ENCODE measurements at places on chromosomes 16 and 17.

GRCh38 chr16:53121661-53122060, 66.9 kb downstream of the CHD9 start:
- no peak for DNase-seq

- no peak for DNase-seq
Observed at GRCh38 chr16:82641336-82641984, 14.7 kb downstream of the CDH13 start.

DNA sequence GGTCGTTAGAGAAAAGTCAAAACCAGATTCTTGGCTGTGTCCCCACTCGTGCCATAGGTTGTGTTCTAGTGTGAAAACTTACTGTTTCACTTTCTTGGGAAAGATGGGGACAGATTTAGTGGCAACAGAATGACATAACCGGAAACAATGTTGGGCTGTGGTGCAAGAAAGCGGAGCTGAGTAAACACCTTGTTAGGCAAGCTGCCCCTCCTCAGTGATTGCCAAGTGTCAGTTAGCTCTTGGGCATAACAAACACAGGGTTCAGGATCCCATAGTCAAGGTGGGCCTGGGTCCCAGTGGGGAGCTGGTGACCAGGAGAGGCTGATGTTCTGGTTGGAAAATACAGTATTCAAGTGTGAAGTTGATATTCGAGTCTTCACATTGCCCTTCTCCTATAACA, 15.4 kb downstream of the UBN1 start:
- no peak for DNase-seq

DNA sequence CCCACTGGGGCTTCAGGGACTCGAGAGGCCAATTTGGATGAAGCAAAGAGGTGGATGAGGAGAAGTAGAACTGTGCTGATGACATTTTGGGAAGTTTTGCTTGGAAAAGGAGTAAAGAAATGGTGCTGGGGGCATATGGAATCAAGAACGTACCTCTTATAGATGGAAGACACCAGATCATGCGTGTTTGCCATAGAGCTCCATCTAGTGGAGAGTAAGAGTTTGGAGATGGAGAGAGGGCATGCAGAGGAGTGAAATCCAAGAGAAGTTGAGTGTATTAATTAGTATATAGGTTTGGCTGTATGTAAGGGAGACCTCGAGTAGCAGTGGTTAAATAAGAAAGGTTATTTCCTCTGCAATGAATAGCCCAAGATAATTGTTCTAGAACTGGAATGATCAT, 56.0 kb downstream of the SHISA6 start:
- no peak for DNase-seq

- DNase-seq = no peak
Observed at GRCh38 chr16:56916571-56917403, 15.2 kb upstream of the HERPUD1 start.

DNA sequence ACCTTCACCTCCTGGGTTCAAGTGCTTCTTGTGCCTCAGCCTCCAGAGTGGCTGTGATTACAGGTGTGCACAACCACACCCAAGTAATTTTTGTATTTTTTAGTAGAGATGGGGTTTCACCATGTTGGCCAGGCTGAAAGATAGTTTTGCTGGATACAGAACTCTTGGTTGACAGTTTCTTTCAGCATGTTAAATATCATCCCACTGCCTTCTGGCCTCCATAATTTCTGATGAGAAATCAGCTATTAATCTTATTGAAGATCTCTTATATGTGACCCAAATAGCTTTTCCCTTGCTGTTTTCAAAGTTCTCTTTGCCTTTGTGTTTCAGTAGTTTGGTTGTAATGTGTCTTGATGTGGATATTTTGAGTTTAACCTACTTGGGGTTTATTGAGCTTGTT, 50.3 kb upstream of the BRD7 start:
- no peak for DNase-seq

- no peak for DNase-seq
Observed at GRCh38 chr16:83187405-83187804, 560.6 kb downstream of the CDH13 start.

GRCh38 chr16:83878838-83879237, 20.1 kb upstream of the MLYCD start:
- DNase-seq = peak; percentile 15

GRCh38 chr16:67858500-67858899, 11.0 kb upstream of the CENPT start:
- DNase-seq = no peak

DNA sequence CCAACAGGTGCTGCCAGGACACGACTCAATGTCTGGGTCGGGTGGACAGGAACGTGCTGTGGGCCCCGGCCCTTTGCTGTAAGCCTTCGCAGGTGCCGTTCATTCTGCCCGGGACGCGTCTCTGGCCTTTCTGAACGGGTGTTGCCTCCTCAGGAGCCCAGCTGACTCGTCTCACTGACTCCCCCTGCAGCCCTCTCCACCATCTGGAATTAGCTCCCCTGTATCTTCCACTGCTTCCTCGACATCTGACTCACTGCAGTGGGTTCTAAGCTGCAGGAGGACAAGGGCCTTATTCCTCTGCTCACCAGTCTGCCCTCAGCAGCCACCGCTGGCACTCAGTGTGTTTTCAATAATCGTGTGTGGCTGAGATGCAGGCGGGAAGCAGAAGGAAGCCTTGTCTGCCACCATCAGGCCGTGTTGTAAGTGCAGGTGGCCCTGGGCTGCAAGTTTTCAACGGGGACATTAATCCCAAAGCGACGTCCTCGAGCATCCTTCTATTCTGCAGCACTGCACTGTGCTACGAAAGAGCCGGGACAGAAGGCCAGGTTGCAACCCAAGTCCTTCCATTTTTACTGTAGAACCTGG, 256.2 kb downstream of the FOXL1 start:
- DNase-seq = peak; percentile 69

GRCh38 chr17:52049496-52049895, 109.0 kb downstream of the CA10 start:
- DNase-seq = no peak

DNA sequence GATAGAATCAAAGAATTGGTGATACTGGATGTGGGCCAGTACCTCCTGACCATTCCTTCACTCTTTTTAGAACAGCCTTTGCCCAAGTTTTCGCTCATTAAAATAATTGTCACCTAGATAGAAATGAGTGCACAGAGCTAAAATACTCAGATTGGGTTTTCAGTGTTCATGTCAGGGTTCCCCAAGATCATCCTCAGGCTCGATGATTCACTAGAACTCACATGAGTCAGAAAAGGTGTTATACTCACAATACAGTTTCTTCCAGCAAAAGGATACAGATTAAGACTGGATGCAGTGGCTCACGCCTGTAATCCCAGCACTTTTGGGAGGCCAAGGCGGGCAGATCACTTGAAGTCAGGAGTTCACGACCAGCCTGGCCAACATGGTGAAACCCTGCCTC, 19.9 kb downstream of the ERCC4 start:
- DNase-seq = no peak

GRCh38 chr17:40314584-40314956, 5.6 kb downstream of the RARA start:
- DNase-seq = no peak

DNA sequence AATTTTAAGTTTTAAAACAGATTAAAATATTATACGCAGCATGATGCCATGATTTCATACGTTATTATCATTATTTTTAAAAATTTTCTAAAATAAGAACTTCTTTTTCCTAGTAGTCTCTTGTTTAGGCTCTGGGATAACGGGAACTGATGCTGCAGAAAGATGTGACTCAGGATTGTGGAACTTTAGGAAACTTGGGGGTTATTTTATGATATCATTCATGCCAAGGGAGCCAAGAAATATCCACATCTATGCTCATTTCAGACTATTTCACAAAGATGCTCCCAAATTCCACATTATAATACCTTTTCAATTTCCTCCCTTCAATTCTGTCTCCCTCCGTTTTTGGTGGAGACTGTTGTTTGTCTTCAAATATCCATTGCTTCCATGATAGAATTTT, 236.4 kb downstream of the HS3ST3A1 start:
- no peak for DNase-seq

DNA sequence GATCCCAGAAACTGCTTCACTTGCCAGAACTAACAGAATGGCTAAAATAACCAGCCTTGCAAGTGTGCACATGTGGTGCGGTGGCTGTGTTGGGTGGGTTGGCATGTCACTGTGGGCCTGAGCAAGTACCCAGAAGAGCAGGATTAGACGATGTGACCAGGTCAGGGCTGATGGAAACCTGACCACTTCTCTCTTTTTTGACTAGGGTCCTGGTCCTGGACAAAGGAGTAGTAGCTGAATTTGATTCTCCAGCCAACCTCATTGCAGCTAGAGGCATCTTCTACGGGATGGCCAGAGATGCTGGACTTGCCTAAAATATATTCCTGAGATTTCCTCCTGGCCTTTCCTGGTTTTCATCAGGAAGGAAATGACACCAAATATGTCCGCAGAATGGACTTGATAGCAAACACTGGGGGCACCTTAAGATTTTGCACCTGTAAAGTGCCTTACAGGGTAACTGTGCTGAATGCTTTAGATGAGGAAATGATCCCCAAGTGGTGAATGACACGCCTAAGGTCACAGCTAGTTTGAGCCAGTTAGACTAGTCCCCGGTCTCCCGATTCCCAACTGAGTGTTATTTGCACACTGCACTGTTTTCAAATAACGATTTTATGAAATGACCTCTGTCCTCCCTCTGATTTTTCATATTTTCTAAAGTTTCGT, 16.7 kb downstream of the ANKRD40 start:
- DNase-seq = no peak

GRCh38 chr16:67892899-67893742, at the start of gene PSKH1:
Gene PSKH1, plus strand, starts transcription at chr16:67893254. Its CDS starts 15,496 bp downstream, at chr16:67908750.
- DNase-seq = peak; percentile 97

DNA sequence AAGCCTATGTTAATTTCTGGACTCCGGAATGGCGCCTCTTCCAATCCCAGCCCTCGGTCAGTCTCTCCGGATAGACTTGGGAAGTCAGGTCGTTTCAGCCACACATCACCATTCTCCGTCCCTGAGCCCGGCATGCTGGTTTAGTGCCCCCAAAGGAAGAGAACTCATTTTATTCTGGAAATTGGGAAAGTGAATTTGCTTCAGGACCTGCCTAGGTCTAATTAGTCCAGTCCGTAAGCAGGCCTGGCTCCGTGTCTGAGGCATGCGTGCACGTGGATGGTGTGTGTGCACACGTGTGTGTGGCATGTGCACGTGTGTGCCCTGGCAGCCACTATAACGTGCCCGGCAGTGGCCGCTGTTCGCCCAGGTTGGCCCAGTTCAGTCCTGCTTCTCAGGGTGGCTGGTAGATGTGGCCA, 77.4 kb downstream of the RPA1 start:
- DNase-seq = peak; percentile 52

- peak; percentile 17 for DNase-seq
Observed at GRCh38 chr16:31273676-31274075, 13.9 kb downstream of the ITGAM start.

DNA sequence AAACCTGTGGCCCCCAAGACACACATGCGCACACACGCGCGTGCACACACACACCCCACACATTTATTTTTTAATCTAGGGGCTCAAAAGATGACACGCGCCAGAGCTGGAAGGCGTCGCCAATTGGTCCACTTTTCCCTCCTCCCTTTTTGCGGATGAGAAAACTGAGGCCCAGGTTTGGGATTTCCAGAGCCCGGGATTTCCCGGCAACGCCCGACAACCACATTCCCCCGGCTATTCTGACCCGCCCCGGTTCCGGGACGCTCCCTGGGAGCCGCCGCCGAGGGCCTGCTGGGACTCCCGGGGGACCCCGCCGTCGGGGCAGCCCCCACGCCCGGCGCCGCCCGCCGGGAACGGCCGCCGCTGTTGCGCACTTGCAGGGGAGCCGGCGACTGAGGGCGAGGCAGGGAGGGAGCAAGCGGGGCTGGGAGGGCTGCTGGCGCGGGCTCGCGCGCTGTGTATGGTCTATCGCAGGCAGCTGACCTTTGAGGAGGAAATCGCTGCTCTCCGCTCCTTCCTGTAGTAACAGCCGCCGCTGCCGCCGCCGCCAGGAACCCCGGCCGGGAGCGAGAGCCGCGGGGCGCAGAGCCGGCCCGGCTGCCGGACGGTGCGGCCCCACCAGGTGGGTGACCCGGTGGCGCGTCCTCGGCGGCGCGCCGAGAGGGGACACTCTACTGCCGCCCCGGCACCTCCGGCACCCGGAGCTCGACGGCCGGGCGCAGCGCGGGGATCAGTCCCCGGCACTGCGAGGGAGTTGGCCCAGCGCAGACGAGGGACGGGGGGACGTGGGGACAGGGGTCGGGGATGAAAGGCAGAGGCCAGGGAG, at the start of gene STAT5A:
Gene STAT5A (plus strand): TSS at position 522 of the 826 bp plus-strand sequence. CDS start 914 bp downstream, outside the sequence.
- peak; percentile 86 for DNase-seq

DNA sequence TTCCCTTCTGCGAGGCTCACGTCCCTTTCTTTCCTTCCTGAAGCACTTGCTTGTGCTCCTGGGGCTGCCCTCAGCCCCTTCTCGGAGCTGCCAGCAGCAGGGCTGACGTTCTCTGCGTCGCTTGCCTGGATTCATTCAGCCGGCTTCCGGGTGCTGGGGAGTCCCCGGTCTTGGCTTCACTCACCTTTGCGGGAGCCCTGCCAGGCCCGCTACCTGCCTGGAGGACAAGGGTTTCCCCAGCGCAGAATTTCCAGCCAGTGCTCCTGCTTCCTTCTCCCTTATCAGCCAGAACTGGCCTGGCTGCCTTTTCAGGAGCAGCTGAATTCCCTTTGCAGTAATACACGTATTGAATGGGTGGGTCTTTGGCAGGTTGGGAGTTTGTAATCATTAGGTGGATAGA, 22.1 kb upstream of the IL17C start:
- DNase-seq = no peak

GRCh38 chr17:30236766-30237165, 1.3 kb upstream of the SLC6A4 start:
- peak; percentile 88 for DNase-seq

- no peak for DNase-seq
Observed at GRCh38 chr16:11557801-11558200, 28.9 kb downstream of the LITAF start.

DNA sequence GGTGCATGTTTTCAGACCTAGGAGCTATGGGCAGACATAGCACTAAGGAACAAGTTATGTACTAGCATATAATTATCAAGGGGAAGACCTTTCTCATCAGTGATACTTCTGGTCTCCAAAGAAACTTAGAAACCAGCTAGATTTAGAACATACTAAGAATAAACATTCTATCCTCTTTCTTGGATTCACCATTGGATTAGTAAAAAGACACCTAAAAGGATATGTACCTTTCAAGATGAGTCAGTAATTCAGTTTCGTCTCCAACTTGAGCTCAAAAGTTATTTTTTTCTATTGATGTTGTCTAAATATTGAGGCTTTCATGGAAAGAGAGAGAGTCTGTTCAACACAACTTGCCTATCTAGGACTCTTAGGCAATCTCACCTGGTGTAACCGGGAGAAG, 13.2 kb downstream of the ZNF821 start:
- DNase-seq = no peak

Measured in ecto neural progenitor cell (in vitro differentiated cells).